HCEC 1CT (cell line): ENCODE measurements at places on chromosomes 4 and X.
A peak's percentile ranks its signal among the peaks of the same experiment; 100 is the strongest.

DNA sequence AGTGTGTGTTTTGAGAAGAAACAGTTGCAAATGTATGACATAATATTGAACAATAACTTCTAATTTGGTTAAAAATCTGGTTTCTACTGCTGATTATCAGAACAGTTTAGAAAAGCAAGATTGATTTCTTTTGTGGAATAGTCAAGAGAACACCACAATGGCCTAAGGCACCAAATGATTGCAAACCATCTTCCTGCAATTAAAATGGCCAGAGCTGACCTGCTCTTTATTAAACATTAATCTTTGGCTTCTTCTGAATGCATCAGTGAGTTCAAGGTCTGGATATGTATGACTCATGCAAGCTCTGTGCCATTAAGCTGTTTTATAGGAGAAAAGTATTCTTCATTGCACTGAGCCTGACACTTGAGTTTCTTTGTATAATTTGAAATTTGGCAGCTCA is 107.8 kb upstream of the PDHA2 start:
- DNase-seq = no peak

GRCh38 chr4:1721666-1722550 is 587 bp downstream of the TACC3 start:
- DNase-seq = no peak

- no peak for DNase-seq
Observed at GRCh38 chr4:163568843-163569242, 74.4 kb downstream of the TMA16 start.

DNA sequence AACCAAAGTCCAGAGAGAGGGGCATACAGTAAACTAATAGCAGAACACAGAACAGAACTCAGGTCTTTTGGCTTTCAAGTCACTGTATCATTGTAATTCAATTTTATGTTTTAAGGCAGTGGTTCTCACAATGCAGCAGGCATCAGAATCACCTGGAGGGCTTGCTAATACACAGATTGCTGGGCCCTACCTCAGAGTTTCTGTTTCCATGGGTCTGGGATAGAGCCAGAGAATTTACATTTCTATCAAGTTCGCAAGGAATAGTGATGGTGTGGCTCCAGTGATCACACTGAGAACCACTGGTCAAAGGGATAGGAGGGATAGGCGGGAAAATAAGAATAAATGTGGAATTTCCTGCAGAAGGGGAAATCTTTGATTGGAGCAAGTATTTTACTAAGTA is 36.7 kb downstream of the LANCL3 start:
- no peak for DNase-seq

- DNase-seq = peak; percentile 51
Observed at GRCh38 chrX:135985157-135985972, at the start of gene SLC9A6. Gene SLC9A6, plus strand, starts transcription at chrX:135985435. Its CDS starts 224 bp downstream, at chrX:135985659.

GRCh38 chrX:15056044-15056443 is 182.8 kb downstream of the MOSPD2 start:
- DNase-seq = no peak

DNA sequence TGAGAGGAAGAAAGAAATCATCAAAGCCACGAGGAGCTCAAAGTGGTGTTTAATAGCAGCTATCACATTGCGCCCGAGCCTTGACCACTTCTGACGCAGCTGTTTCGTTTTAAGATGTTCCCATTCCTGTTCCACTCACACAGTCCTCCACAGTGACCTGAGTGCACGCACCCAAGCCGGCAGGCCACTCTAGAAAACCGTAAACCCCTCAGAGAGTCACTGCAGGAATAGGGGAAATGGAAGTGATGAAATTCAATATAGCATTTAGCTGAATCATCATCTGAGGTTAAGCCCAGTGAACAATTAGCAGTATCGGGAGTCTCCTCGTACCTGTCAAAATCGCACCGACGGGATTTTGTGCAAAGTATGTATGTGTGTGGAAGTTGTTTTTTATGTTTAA is 17.9 kb upstream of the HAND2 start:
- no peak for DNase-seq

DNA sequence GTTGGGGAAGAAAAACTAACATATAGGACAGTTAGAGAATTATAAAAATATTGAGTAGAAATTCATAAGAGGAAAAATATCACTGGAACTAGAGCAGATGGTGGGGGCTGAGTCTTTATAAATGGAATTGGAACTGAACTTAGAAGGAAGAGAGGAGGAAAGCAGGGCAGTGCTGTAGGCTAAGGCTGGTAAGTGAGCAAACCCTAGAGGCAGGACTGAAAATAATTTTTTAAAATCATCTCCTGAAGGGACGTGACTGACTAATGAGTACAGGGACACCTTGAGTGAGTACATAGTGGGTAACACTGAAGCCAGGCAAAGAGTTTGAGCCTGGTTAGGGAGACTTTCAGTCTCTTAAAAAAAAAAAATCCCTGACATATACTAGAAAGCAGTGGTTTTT is 63.3 kb downstream of the GALNT7 start:
- DNase-seq = peak; percentile 39

GRCh38 chrX:148314876-148315275 is 185.5 kb upstream of the AFF2 start:
- DNase-seq = no peak

GRCh38 chr4:105002278-105002677 is 144.4 kb upstream of the TET2 start:
- no peak for DNase-seq

GRCh38 chr4:77697860-77698590 is 92.4 kb downstream of the CXCL13 start:
- peak; percentile 63 for DNase-seq
